Kidney epithelial cell (primary cell): ENCODE measurements at places on chromosomes 3 and 15. TPM values are rescaled to one million over a fixed set of nuclear protein-coding genes. Genes with fewer than 3 reads are reported as not detected.

The SPRED1 gene
- 20.4 and 22.0 TPM in 2 replicates for total RNA-seq

- peak; percentile 18 for DNase-seq
Measured at GRCh38 chr3:126399351-126399735, 4.6 kb downstream of the CFAP100 start.

GRCh38 chr15:68526269-68526668, 52.5 kb upstream of the CORO2B start:
- no peak for DNase-seq

- no peak for DNase-seq
Measured at GRCh38 chr3:152285509-152285908, 16.8 kb downstream of the MBNL1 start.

DNA sequence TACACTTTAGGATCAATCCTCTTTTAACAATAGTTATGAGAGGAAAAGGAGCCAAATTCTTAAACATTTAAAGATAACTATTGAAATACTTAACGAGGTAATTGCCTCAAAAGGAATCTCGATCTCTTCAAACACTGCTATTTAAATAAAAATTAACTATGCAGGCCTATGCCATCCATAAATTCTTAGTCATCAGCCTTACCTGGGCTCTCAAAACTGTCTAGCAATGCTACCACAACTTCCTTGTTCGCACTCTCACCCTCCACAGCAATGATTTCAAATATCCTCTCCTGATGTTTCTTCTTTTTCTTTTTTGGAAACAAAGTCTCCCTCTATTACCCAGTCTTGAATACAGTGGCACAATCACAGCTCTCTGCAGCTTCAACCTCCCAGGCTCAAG, 12.3 kb downstream of the ETFA start:
- DNase-seq: no peak

The ABHD10 gene
- total RNA-seq: 17.1 and 17.6 TPM in 2 replicates

The OXSM gene
- total RNA-seq: 13.0 and 15.1 TPM in 2 replicates

GRCh38 chr15:58556028-58556361, 124.2 kb downstream of the LIPC start:
- no peak for DNase-seq

DNA sequence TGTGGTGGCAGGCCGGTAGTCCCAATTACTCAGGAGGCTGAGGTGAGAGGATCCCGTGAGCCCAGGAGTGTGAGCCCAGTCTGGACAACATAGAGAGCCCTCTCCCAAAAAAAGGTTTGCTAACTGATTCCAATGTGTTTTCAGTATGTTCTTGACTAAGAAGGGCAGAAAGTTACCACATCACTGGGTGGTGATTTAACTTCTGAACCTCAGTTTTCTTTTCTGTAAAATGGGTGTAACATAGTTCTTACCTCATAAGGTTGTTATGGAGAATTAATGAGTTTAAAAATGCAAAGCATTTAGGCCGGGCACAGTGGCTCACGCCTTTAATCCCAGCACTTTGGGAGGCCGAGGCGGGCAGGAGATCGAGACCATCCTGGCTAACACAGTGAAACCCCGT, 28.5 kb upstream of the RAF1 start:
- no peak for DNase-seq

DNA sequence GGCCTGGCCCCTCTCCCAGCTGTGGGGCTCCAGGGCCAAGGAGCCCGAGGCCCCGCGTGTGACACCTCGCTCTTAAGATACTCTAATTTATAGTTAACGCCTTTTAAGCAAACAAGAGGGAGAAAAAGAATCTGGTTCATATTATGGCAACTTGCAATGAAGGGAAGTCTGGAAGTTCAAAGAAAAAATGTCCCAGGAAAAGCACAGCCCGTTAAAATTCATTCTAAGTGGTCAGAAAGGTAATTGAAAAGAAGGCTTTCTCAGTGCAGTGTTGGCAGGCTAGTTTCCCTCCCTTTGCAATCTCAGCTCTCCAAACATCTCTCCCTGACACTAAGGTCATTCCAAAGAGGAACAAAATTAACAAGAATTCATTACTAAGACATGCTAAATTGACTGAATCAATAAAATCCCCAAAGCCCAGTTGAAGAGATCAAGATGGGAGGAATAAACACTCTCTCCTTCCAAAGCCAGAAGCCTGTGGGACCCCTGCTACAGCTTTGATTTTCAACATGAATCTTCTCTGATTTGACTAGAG, 339.3 kb downstream of the THSD4 start:
- no peak for DNase-seq

The P2RY13 gene
- total RNA-seq: 0.13 TPM in 1 of 2 replicates, not detected in the other

GRCh38 chr3:143363276-143363675, 243.7 kb downstream of the CHST2 start:
- DNase-seq: peak; percentile 31

The AHSG gene
- total RNA-seq: not detected in 2 replicates

DNA sequence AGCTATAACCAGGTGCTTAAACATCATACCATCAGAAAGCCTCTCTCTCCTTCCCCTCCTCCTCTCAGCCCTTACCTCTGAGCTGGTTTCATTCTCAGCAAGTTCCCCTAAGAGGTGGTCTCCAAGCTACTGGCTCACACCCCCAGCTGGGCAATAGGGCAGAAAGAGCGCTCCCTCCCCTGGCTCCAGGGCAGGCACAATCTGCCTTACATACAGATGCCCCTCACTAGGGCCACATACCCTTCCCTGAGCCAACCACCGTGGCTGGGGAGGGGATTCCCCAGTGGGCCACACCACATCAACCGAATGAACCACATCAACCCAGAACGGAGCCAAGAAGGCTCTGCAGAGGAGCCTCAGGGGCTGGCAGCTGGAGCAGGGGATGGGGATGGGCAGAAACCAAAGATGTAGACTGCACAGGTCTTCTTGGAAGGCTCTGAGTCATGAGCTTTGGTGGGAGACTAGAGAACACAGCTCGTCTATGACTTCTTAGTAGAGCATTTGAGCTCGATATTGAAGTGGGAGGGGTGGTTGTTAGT, 4.6 kb upstream of the FBLN2 start:
- no peak for DNase-seq

- no peak for DNase-seq
Measured at GRCh38 chr15:60928210-60928609, 300.9 kb downstream of the RORA start.

DNA sequence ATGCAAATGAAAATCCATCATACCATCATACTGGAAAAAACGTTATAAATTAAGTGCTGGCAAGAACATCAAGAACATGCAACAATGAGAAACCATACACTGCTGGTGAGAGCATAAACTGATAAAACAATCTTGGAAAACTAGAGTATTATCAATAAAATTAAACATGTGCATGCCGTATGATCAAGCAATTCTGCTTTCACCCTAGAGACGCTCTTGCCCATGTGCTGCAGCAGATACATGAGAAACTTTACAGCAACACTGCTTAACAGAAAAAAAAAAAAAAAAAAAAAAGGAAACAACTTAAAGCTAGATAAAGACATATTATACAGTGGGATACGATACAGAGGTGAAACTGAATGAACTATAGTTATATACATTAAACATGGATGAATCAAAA, 21.8 kb downstream of the SPG11 start:
- no peak for DNase-seq

- DNase-seq: no peak
Measured at GRCh38 chr3:172174513-172175253, 135.3 kb downstream of the FNDC3B start.

- no peak for DNase-seq
Measured at GRCh38 chr15:90241343-90242192, 7.6 kb downstream of the GDPGP1 start.

The DOCK3 gene
- 1.4 and 1.7 TPM in 2 replicates for total RNA-seq

DNA sequence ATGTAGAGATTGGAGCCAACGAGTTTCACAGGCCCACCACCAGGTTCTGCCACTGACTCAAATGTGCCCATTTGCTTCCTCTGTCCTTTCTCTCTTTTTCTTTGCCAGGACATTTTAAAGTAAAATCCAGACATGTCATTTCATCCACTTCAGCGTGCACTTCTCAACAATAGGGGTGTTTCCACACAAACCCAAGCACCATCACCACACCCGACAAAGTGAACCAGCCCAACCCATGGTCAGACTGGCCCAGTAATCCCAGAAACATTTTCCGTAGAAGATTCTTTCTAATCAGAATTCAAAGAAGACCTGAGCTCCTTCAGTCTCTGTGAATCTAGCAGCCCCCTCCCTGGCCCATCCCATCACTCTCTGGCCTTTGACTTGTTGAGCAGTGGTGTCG, 13.4 kb downstream of the CFAP100 start:
- DNase-seq: no peak

DNA sequence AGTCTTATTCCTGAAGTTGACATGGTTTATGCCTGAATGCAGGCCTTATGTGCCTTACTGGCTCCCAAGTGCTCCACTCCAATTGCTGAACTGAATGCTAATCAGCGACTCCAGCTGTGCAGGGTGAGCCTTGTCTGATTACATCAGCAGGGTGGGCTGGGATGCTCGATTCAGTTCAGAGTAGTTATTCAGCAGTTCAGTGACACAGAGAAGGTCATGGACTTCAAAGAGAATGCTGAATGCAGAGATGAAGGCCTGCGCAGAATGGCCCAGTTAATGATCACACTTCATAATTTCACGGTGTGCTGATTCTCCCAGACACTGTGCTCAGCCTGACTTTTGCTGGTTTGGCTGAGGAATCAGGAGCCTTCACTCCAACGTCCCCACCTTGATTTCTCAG, 63.6 kb downstream of the CLDN1 start:
- DNase-seq: peak; percentile 93

DNA sequence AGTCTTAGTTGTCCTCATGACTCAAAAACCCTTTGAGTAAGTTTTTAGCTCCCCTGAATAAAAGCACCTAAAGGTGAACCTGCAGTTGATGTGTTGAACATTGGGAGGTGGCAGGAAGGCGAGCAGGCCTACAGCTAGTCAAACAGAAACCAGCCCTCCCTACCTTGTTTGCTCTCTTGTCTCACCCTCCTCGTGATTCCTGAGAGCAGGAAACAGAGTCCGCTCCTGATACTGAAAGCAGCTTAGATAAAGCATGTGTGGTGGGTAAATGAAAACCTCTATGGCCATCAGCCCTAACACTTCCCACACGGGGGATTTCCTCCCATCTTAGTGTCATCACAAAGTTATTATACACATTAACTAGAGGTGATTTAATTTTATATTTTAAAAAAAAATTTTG, 21.8 kb upstream of the CLDN18 start:
- no peak for DNase-seq

GRCh38 chr3:50388016-50388719, 28.8 kb upstream of the TMEM115 start:
- no peak for DNase-seq

DNA sequence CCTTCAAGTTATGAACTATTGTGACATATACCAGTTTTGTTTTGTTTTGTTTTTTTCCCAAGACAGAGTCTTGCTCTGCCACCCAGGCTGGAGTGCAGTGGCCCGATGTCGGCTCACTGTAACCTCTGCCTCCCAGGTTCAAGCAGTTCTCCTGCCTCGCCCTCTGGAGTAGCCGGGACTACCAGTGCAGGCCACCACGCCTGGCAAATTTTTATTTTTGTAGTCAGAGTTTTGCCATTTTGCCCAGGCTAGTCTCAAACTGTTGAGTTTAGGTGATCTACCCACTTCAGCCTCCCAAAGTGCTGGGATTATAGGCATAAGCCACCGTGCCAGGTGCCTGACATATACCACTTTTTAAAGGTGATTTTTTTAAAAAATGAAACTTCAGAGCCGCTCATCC, 74.6 kb downstream of the ARRDC4 start:
- no peak for DNase-seq

- DNase-seq: peak; percentile 66
Measured at GRCh38 chr15:91908391-91908790, 54.9 kb downstream of the SLCO3A1 start.

GRCh38 chr15:89429986-89430385, 66.4 kb downstream of the RHCG start:
- no peak for DNase-seq

The ALDH1L1 gene
- 1.0 and 1.2 TPM in 2 replicates for total RNA-seq

DNA sequence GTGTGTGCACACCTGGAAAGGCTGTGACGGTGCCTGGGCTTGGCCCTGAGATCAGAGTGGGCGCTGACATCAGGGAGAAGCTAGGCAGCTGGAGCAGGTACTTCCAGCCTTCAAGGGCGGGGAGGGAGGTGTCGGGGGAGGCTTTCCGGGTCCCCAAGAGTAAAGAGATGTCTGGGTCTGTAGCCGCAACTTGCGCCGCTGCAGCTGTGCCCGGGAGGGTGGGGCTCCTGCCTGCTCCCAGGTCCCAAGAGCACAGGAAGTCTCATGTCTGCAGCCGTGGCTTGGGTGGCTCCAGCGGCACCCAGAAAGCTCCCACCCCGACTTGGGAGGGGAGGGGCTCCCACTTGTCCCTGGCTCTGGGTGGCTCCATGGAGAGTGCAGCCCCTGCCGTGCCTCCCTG, 103.2 kb upstream of the BNIP2 start:
- no peak for DNase-seq

The C3orf52 gene
- total RNA-seq: 42.5 and 42.9 TPM in 2 replicates

DNA sequence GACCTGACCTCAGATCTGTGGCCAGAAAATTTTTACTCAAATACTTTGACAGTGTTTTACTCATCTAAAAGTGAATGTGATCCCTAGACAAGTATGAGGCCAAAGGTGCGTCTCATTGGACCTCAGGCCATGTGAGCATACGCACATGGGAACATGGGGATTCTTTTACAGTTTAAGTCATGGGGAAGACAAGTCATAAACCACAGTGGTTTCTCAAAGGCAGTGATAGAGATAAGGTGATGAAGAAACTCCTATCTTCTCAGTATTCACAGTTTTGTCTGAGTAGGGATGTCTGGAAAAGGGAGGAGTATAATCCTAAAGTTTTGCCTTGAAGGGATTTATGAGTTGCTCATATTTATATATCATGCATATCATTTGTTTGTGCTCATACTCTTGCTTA, 173.8 kb downstream of the FNDC3B start:
- no peak for DNase-seq

The ITIH1 gene
- total RNA-seq: not detected in 2 replicates

- no peak for DNase-seq
Measured at GRCh38 chr3:179113903-179114302, 34.3 kb upstream of the PIK3CA start.

DNA sequence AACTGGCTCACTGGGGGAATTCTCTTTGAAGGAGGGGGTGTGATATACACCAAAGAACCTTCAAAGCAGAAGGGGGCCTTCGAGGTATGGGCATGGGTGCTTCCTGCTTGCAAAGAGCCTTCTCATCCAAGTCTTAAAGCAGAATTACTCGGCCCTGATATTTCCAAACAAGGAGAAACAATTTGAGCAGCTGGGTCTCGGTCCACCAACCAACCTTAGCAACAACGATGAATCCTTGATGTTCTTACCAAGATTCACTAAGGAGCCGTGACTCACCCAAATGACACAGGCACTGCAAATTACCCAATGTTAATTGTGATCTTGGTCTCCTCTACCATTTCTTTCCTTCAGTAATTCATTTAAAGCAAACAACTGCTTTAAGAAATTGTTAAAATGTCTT, 7.7 kb downstream of the HOMER2 start:
- DNase-seq: peak; percentile 99

The MCTP2 gene
- 6.3 and 7.7 TPM in 2 replicates for total RNA-seq
